ENCODE measurements at places on chromosomes 2 and 18. TPM values are rescaled to one million over a fixed set of nuclear protein-coding genes. Genes with fewer than 3 reads are reported as not detected.

- H3K36me3 ChIP-seq = peaks cover 85% of the 10 kb centered on the region
- no peak overlapping the region for H3K4me3 ChIP-seq
- no peak for DNase-seq
- no peaks in the 10 kb centered on the region for H3K27me3 ChIP-seq
- H3K27ac ChIP-seq = no peak overlapping the region
Measured at GRCh38 chr2:135853401-135853800, 16.4 kb upstream of the LCT start.

DNA sequence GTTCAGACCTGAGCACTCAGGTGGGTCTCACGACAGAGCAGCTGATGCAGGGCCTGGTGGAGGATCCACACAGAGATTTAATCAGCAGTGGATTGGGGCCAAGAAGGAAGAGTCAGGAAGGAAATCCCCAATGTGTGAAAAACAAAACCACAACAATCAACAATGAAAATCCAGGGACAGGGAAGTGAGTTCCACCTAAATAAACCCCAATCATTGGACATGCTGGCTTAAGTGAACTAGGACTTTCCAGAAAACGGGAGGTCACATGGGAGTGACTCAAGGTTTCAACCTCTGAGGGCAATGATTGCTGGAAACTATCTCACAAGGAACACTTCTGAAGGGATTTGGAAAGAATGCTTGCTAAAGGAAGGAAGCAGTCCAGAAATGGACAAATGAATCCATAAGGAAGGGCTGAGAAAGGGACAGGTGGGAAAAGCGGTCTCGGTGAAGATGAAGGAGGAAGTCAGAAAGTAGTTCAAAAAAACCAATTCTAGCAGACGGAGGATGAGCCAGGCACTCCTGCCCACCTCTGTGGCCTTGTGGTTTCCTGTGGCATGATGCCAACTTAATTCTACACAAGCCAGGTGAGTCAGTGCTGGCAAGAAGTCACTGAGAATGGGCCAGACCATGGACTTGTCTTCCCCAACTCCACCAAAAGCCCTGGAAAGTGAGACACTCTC is 15.4 kb upstream of the XDH start:
- H3K36me3 ChIP-seq = 0 out of 3 replicates have a peak, but pooled peaks cover 2% of the 10 kb centered on the region
- DNase-seq = no peak
- H3K27ac ChIP-seq = no peak overlapping the region
- H3K27me3 ChIP-seq = no peaks in the 10 kb centered on the region
- no peak overlapping the region for H3K4me3 ChIP-seq

- no peak overlapping the region for H3K27ac ChIP-seq
- H3K4me3 ChIP-seq = no peak overlapping the region
- H3K27me3 ChIP-seq = no peaks in the 10 kb centered on the region
- DNase-seq = no peak
- H3K36me3 ChIP-seq = no peaks in the 10 kb centered on the region
Measured at GRCh38 chr2:190827720-190828119, 52.9 kb upstream of the GLS start.

- H3K27me3 ChIP-seq = no peaks in the 10 kb centered on the region
- H3K27ac ChIP-seq = no peak overlapping the region
- no peak overlapping the region for H3K4me3 ChIP-seq
- no peaks in the 10 kb centered on the region for H3K36me3 ChIP-seq
- no peak for DNase-seq
Measured at GRCh38 chr2:142142595-142142994, 11.8 kb upstream of the LRP1B start.

DNA sequence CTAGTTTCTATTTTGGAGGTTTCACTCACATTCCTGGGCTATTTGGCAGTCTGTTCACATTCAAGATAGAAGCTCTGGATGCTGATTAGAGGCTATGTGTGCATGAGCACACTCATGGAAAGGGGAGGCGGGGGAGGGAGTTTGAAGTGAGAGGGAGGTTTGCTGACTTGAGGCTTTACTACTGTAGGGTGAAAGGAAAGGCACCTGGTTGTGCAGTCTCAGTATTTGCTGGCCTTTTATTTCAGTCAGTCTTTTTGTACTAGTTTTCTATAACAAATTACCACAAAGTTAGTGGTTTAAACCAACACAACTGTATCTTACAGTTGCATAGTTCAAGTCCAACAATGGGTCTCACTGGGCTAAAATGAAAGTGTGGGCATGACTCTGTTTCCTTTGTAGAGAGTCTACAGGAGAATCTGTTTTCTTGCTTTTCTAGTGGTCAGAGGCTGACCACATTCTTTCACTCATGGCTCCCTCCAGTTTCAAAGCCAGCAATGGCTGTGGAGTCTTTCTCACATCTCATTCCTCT is 47.7 kb upstream of the NR4A2 start:
- no peaks in the 10 kb centered on the region for H3K27me3 ChIP-seq
- DNase-seq = no peak
- H3K4me1 ChIP-seq = no peaks in the 10 kb centered on the region
- no peaks in the 10 kb centered on the region for H3K36me3 ChIP-seq
- no peak overlapping the region for H3K27ac ChIP-seq

GRCh38 chr2:190970873-190971506 is 43.0 kb downstream of the STAT1 start:
- no peak overlapping the region for H3K4me3 ChIP-seq
- peaks cover 24% of the 10 kb centered on the region for H3K36me3 ChIP-seq
- H3K27ac ChIP-seq = no peak overlapping the region
- no peaks in the 10 kb centered on the region for H3K27me3 ChIP-seq
- no peak for DNase-seq

Gene ARHGAP25
- total RNA-seq = 1.3 TPM

DNA sequence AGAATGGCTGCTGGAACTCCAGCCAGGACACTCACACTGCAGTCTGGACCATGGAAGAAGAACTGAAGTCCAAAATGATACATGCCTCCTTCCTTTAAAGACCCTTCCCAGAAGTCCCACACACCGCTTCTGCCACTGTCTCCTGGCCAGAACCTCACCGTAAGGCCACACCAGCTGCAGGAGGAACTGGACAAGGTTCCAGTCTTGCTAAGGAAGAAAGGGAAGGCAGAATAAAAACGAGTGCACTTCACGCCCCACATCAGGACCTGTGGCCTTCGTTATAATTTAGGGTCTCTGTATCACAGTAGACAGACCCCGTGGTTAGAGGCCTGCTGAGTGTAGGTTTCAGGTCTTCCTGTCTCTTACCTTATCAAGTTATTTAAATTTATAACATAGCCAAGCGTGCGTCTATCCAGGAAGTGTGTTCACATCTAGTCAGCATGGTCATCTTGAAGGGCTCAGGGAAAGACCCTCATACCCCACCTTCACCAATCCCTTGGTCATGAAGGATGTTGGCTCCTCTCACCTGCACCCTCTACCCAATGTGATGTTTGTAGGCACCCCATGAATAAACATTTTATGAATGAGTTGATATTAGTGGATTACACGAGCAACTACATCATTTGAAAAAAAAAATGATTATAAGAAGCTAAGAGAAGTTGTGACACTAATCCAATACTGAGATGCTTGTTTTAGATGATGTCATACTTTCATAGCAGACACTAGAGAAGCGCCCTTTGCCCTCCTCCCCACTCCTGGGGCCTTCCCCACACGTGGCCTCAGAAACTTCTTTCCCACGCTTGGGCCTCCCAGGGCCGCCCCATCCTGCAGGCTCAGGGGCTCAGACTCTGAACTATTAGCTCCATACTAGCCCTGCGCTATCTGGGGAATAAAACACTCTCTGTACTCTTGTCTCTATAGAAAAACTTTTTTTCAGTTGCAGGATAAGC is 157.6 kb downstream of the FAM210A start:
- no peak overlapping the region for H3K27ac ChIP-seq
- no peaks in the 10 kb centered on the region for H3K4me1 ChIP-seq
- no peak overlapping the region for H3K4me3 ChIP-seq

Gene CRACDL
- total RNA-seq = 0.29 TPM

DNA sequence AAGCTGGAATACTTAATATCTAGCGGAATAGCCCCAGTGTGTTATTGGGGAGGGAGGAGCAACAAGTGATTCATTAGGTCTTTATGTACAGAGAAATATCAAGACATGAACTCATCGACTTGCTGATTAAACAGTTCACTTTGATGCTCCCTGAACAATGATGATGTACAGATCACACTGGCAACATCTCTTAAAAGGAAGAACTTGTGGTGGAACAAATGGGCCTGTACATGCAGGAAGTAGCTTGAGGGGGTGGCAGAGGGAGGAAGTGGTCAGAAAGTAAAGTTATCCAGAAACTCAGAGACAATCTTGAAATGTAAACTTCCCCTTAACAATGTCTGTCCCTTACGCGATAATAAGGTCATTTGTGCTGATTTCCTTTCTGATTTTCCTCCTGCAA is 90.5 kb downstream of the NXPH2 start:
- H3K27me3 ChIP-seq = no peaks in the 10 kb centered on the region
- DNase-seq = no peak
- H3K4me1 ChIP-seq = no peaks in the 10 kb centered on the region
- H3K36me3 ChIP-seq = no peaks in the 10 kb centered on the region

DNA sequence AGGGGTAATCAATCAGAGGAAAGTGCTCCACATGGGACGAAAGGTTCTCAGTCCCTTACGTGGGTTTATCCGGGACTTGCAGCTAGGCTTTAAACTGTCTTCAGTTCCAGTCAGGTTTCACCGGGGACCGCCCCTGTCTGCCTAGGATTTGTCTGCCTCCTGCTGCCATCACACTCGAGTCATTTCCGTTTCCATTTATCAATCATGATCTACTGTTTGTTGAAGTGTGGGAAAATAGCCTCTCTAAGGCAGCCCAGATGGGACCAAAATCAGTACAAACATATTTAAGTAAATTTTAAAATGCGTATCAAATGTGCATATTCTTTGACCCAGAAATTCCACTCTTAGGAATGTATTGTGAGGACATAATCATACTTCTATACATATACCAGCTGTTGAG is 10.5 kb downstream of the TRAPPC12 start:
- H3K4me1 ChIP-seq = no peaks in the 10 kb centered on the region
- H3K4me3 ChIP-seq = no peak overlapping the region
- H3K36me3 ChIP-seq = peaks cover 34% of the 10 kb centered on the region
- H3K27me3 ChIP-seq = no peaks in the 10 kb centered on the region

Gene IMPACT
- total RNA-seq = 41.9 TPM

DNA sequence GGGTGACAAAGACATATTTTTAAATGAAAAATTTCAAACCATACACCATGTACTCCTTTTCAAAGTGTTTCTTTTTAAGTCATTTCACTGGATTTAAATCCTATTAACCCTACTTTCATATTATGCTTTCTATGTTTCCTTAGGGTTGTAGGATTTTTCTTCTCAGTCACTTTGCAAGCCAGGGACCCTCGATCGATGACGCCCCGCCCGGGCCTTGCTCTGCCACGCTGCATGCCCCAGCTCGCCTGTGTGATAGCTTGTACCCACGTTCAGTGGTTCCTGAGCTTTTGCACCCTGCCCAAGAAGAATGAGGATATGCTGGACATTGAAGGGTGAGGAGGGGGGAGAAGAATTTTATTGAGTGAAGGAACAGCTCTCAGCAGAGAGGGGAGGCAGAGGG is 568.0 kb downstream of the TRIB2 start:
- no peaks in the 10 kb centered on the region for H3K36me3 ChIP-seq
- no peak for DNase-seq
- no peak overlapping the region for H3K27ac ChIP-seq
- no peaks in the 10 kb centered on the region for H3K27me3 ChIP-seq

Gene GNLY
- not detected for total RNA-seq

GRCh38 chr2:10733566-10733925 is 12.1 kb downstream of the ATP6V1C2 start:
- H3K36me3 ChIP-seq = no peaks in the 10 kb centered on the region
- no peak overlapping the region for H3K4me3 ChIP-seq
- no peak for DNase-seq
- no peaks in the 10 kb centered on the region for H3K4me1 ChIP-seq
- H3K27ac ChIP-seq = no peak overlapping the region

DNA sequence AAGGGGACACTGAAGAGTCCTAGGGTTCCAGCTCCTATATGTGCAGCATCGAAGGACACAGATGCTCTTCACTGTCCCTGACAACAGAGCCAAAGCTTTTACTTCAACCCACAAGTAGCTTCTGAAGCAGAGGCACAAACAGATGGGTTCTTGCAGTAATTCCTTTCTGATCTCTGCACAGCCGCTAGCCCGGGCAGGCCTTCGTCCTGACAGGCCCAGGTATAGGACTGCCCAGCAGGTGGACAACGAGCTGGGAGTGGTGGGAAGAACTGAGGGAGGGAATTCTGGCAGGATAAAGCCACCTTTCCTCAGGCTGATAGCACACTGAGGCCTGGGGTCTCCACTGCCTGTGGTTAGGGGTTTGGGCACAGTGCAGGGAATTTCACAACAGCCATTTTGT is 94.8 kb downstream of the RHOB start:
- no peak overlapping the region for H3K27ac ChIP-seq
- DNase-seq = no peak
- H3K27me3 ChIP-seq = no peaks in the 10 kb centered on the region
- no peak overlapping the region for H3K4me3 ChIP-seq

GRCh38 chr18:5944448-5944847 is 49.1 kb upstream of the TMEM200C start:
- no peaks in the 10 kb centered on the region for H3K27me3 ChIP-seq
- no peak for DNase-seq
- no peak overlapping the region for H3K27ac ChIP-seq
- no peaks in the 10 kb centered on the region for H3K36me3 ChIP-seq
- peaks cover 9% of the 10 kb centered on the region for H3K4me1 ChIP-seq
- H3K4me3 ChIP-seq = no peak overlapping the region

DNA sequence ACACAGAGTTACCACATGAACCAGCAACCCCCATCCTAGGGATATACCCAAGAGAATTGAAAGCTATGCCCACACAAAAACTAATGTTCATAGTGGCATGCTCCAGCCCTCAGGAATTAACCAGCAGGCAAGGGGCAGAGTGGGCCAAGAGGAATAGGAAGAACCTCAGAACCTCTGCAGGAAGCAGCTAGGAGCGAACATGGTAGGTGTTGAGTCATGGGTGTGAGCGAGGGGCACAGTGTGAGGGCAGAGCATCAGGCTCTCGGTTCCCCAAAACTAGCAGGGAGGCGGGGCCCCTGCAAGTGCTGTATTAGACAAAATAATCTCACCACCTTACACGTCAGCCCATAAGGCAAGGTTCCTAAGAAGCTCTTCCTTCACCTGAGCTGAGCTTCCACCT is 5.6 kb upstream of the RUFY4 start:
- no peaks in the 10 kb centered on the region for H3K27me3 ChIP-seq
- H3K27ac ChIP-seq = no peak overlapping the region
- H3K4me1 ChIP-seq = no peaks in the 10 kb centered on the region
- no peak for DNase-seq
- H3K4me3 ChIP-seq = no peak overlapping the region

Gene UGT1A8
- total RNA-seq = not detected

All from H9 (cell line).